Effector memory CD4-positive, alpha-beta T cell (primary cell): ENCODE measurements at places on chromosomes 3 and 15.

DNA sequence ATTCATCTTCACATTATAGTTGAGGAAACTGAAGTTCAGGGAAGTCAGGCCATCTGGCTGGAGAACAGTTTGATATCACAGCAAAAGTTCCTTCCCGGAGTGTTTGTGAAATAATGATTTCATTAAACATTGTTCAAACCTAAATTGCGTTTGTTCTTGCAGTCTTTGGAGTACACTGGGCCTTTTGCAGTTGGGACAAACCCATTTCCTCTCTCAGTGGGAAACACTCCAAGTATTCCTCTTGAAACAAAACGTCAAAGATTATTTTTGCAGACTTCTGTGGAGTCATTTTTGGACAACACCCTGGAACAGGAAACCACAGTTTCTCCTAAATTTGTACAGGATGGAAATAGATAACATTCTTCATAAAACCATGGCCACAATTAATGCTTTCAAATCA, 287.5 kb downstream of the PTPRG start:
- no peaks in the 10 kb centered on the region for H3K36me3 ChIP-seq
- no peak overlapping the region for H3K27ac ChIP-seq
- no peak for DNase-seq
- no peaks in the 10 kb centered on the region for H3K27me3 ChIP-seq

GRCh38 chr3:192395506-192395905, 331.8 kb downstream of the FGF12 start:
- H3K36me3 ChIP-seq = no peaks in the 10 kb centered on the region
- no peaks in the 10 kb centered on the region for H3K4me1 ChIP-seq
- no peaks in the 10 kb centered on the region for H3K27me3 ChIP-seq
- H3K27ac ChIP-seq = no peak overlapping the region
- H3K4me3 ChIP-seq = no peak overlapping the region

- no peak overlapping the region for H3K4me3 ChIP-seq
- H3K27ac ChIP-seq = no peak overlapping the region
- no peak for DNase-seq
- H3K4me1 ChIP-seq = no peaks in the 10 kb centered on the region
- no peaks in the 10 kb centered on the region for H3K36me3 ChIP-seq
- H3K27me3 ChIP-seq = no peaks in the 10 kb centered on the region
Measured at GRCh38 chr3:176479248-176479647, 718.0 kb downstream of the TBL1XR1 start.

- no peak for DNase-seq
- no peaks in the 10 kb centered on the region for H3K4me1 ChIP-seq
- no peaks in the 10 kb centered on the region for H3K36me3 ChIP-seq
- H3K27me3 ChIP-seq = no peaks in the 10 kb centered on the region
- no peak overlapping the region for H3K27ac ChIP-seq
Measured at GRCh38 chr15:71649894-71650293, 160.5 kb upstream of the NR2E3 start.
